ENCODE measurements at places on chromosomes 16 and 17.

GRCh38 chr17:74543891-74544760, 1.8 kb downstream of the CD300C start:
- DNase-seq = no peak

DNA sequence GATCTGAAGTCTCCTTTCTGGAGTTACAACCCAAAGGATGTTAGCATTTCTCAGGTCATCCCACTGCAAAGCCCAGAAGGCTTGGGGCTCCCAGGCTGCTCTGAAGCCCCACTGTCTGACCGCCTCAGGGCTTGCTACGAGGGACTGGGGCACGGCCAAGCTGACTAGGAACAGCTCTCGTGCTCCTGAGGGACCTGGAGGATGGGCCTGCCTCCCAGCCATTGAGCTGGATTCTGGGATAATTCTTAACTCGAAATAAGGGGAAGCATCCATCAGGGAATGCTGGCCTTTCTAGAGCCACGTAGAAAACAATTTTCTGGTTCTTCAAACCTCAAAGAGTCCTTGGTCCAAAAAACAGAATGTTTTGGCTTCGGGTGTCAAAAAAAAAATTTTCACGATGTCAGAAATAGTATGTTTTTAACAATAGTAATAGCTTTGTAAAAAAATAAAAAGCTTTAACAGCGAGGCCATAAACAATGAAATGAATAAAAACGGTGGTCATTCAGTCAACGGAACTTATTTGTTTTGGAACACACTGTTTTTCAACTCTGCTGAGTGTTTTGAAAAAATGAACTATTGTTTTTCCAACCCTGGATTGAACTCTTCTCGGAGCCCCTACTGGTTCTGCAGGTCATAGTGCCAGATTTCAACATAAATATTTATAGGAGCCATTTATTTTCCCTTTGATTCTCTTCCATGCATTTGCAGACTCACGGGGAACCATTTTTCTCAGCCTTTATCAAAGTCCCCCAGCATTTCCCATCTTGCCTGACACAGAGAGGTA, 16.4 kb upstream of the HERPUD1 start:
- no peak for DNase-seq

- DNase-seq = no peak
These were observed 393.1 kb upstream of the ASIC2 start for GRCh38 chr17:33686171-33686570.

GRCh38 chr16:49491771-49492761, 118.5 kb downstream of the C16orf78 start:
- no peak for DNase-seq

- no peak for DNase-seq
These were observed 362.0 kb downstream of the SEC14L1 start for GRCh38 chr17:77502626-77503292.

- DNase-seq = no peak
These were observed 180.5 kb upstream of the TOX3 start for GRCh38 chr16:52727441-52727840.

DNA sequence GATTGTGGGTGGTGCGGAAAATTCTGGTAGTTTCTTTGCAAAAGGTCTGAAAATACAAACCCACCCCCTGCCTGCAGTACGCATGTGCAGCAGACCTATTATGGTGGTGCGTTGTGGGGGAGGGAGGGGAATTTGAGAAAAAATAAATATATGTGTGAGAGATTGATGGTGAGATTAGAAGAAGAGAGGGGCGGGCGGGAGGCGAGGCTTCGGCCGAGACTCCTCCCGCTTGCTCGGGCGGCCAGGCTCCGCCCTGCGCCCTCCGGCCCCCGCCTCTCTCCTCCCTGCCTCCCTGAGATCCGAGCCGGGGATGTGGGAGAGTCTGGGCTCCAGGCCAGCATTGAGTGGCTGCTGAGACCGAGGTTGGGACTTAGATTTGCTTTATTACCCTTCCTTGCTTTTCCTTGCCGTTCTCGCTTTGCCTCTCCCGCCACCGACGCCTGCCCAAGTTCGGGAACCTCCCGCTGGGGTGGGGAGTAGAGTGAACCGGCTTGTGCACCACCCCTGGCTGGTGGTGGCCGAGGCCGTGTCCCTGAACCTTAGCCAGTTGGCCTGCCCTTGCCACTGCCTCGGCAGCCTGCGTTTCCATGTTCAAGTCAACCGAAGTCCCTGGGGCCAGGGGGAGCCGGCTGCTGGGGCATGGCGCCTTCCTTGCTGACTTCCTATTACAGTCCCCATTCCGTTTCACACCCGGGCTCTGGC, 956 bp upstream of the CHD3 start:
- DNase-seq = peak; percentile 46

- no peak for DNase-seq
These were observed 2.2 kb downstream of the MIEF2 start for GRCh38 chr17:18262641-18263040.

DNA sequence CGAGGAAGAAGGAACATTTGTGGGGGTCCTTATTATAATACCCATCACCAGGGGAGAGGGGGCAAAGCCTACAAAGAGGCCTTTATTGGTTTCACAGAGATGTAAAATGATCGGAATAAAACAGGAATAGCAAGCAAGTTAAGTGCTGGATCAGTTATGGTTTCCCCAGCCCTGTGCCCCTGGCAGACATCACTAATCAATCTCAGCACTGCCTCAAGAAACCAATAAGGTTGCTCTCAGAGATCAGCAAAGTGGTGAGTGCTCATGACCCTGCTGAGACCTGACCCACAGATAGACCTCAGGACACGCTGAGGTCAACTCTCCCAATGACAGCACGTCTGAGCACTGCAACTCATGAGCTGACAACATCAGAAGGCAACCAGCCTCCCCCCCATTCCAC, 66.3 kb downstream of the ZNF423 start:
- no peak for DNase-seq

DNA sequence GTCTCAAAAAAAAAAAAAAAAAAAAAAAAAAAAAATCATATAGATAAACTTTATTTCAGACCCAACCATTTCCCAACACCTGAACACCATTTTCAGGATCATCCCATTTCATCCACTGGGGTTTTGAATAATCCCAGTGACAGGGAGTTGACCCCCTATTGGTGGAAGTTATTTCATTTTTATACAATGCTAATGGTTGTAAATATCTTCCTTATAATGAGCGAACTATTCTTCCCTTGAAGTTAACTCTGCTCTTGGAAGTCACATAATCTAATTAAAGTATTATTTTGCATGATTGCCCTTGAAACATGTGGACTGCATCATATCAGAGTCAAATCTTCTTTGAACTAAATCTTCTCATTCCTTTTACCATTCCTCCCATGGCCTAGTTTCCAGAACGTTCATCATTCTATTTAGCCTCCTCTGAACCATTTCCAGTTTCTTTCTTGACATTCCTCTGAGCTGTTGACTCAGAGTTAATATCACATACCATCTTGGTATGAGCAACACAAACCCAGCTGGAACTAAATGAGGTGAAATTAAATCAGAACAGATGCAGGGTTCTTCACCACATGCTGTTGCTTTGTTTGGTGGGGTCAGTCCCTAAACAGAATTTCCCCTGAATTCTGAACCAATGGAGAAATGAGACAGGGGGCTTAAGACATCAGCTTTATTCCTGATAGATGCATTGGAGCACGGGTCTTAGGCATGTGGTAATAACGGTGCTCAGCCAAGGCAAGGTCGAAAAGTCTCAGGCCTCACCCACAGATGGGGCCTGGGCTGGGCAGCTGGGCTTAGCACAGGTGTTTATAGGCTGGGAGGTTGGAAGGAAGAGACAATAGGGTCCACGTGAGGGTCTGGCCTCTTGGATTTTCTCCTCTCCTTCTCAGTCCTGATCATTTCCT, 8.9 kb downstream of the HSD17B2 start:
- DNase-seq = no peak

All from SIG-M5 (cell line).